NT2/D1 (cell line): ENCODE measurements at places on chromosomes 4 and X.

- DNase-seq = no peak
Observed at GRCh38 chr4:154399259-154399974, 92.2 kb downstream of the DCHS2 start.

GRCh38 chrX:21438792-21439191 is 64.6 kb downstream of the CNKSR2 start:
- DNase-seq = no peak

- DNase-seq = no peak
Observed at GRCh38 chr4:38619316-38619715, 44.7 kb upstream of the KLF3 start.

DNA sequence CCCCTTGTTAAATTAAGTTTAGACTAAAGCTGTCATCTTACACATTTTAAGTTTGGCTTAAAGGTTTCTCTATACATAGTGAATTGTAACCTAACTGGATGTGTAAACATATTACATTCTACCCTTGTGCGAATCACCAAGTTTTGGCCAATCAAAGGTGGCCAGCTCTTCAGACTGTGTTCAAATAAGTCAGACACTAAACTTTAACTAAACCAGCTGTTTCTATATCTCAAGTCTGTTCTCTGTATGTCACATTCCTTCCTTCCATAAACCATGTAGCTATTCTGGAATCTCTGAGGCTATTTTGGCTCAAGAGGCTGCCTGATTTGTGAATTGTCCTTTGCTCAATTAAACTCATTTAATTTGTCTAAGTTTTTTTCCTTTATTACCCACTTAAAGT is 6.7 kb downstream of the SULT1B1 start:
- no peak for DNase-seq

DNA sequence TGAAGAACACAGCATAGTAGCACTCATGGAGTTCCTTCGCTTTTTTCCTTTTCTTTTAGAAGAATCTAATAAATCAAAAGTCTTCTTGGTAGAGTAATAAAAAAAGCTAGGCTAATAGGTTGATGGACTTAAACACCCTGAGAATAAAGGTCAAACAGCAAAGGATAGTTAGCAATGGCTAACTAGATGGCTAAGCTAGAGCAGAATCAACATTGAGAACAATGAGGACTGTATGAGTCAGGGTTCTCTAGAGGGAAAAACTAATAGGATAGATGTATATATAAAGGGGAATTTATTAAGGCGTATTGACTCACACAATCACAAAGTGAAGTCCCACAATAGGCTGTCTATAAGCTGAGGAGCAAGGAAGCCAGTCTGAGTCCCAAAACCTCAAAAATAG is 550.9 kb downstream of the GLUD2 start:
- DNase-seq = no peak

DNA sequence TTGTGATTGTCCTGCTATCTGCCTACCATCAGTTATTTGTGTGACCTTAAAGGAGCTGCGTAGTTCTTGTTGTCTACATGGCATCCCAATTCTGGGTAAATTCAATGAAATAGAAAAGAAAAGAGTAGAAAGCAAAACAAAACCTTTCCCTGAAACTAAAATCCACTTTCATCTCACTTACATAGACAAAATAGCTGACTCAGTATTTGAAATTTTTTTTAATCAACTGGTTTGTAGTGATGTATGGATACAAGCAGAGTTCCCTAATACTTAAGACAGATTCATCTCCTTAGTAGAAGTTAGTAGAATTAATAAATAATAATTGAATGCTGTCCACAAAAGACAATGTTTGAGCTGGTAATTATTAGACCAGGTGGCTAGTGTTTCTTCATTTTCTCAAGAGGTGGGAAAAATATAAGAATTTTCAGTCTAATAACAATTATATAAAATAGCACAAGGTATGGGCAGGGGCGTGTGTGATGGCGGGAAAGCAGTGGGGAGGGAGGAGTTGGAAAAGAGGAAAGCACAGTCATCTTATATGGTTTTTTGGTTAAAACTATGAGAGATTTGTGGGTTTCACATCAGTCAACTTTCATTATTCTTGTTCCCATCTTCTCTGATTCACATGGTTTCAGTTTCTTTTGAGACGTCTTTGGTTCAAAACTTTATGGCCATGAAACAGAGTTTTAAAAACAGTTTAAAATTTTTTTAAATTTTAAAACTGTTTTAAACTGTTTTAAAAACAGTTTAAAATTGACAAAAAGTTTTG is 275.2 kb downstream of the SPRY1 start:
- DNase-seq = no peak

DNA sequence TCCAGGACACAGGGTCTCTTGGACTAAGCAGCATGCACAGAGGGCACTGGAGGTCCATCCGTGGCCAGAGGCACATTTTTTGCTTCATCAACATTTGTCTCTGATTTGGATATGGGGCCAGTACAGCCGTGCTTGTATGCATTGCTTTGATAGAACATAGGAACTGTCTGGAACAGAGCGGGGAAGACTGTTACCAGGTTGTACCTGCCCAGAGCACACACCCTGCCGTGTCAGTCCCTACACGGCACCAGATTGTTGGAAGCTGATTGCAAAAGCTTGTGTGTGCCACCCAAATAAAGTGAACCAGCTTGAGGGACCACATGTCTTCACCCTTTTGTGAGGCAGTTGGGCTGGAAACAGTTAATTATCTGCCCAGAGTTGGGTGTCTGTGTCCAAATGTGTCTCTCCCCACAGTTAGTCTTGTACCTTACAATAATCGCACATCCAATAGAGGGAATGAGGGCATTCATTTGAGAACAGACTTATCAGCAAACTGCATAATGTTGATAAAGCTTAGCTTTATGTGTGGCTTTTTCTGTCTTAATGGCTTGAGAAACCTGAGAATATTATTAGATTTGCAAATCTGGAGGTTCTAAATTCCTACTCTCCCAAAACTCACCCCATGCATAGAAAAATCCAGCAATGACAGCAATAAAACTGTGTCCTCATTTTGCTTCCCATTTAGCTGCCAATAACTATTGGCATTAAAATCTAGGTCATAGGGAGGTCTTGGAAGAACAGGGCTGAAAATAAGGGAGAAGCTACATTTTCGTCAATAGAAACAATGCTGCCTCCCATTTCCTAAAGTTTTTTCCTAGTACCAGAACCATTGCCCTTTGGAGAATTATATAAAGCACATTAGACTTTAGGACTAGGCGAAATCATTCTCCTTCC is 21.2 kb downstream of the KLF3 start:
- no peak for DNase-seq
